ENCODE measurements at places on chromosomes 16 and 17.

GRCh38 chr16:22031483-22032083, 23.7 kb downstream of the MOSMO start:
- DNase-seq, result no peak

GRCh38 chr17:61551255-61551742, 39.7 kb downstream of the NACA2 start:
- no peak for DNase-seq

DNA sequence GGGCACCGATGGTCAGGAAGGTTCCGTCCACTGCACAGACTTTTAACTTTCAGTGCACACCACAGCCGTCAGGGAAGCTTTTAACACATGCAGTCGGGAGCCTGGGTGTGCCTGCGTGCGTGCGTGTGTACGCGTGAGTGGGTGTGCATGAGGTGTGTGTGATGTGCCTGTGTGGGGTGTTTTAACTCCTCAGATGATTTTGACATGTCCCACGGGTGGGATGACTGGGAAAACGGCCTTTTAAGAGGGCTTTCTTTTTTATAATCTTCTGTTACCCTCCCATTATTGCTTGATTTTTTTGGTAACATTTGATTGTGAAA, 152.7 kb upstream of the CHMP6 start:
- DNase-seq, result no peak

- no peak for DNase-seq
These were observed 209.9 kb downstream of the ZFHX3 start for GRCh38 chr16:72837846-72838585.

GRCh38 chr17:16534236-16534635, 34.8 kb downstream of the ZNF287 start:
- no peak for DNase-seq

DNA sequence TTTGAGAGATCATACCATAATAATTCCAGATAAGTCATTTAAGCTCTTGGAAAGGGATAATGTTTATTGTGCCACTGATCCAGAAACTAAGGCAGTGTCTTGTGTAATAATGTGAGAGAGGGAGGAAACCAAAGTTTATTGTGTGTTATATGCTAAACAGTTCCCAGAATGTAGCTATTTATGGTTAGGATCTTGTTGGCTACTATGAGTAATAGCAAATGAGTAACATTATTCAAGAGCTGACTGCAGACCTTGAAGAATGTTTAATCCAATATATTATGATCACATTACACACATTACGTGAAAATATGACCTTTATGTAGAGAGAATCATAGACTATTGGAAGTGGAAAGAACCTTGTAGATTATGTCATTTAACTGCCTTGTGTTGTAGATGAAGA, 139.5 kb downstream of the BCAS3 start:
- no peak for DNase-seq

DNA sequence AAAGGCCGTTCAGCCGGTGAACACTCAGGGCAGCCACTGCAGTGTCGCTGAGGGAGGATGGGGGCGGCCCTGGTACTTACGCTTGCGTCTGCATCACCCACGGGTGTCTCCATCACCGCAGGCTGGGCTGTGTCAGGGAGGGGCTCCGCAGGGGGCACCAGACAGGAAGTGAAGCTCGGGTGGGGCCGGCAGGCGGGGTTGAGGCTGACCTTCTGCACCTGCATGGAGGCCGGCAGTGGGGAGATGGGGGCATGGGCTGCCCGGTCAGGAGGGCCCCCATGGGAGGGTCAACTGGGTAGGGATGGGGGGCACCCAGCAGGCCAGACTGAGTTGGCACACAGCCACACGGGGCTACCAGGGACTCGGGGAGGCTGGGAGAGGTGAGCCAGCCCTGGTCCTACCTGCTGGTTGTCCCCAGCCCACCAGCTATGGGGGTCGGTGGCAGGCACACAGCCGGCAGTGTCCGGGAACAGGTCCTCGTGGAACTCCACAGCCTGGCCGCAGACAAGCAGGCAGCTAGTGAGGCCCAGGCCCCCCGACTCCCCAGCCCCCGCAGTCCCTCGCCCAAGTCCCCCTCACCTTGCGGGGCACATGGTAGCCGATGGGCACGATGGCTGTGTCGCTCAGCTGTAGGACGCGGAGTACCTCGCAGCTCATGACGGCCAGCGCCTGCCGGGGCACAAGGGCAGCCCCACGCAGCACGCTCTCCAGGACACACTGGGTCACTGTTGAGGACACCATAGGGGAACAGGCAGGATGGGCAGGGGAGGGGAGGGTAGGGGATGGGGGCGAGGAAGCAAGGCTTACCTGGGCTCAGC, 7.2 kb upstream of the VASN start:
- no peak for DNase-seq

GRCh38 chr17:63653050-63653449, 30.8 kb downstream of the MAP3K3 start:
- no peak for DNase-seq

GRCh38 chr16:624526-625070, 6.2 kb upstream of the WFIKKN1 start:
- no peak for DNase-seq

- no peak for DNase-seq
These were observed 22.9 kb downstream of the ADAM11 start for GRCh38 chr17:44781551-44782325.
